Suppressor macrophage treated with lipopolysaccharide for 1 hour (primary cell): ENCODE measurements at places on chromosomes 5 and 9.

DNA sequence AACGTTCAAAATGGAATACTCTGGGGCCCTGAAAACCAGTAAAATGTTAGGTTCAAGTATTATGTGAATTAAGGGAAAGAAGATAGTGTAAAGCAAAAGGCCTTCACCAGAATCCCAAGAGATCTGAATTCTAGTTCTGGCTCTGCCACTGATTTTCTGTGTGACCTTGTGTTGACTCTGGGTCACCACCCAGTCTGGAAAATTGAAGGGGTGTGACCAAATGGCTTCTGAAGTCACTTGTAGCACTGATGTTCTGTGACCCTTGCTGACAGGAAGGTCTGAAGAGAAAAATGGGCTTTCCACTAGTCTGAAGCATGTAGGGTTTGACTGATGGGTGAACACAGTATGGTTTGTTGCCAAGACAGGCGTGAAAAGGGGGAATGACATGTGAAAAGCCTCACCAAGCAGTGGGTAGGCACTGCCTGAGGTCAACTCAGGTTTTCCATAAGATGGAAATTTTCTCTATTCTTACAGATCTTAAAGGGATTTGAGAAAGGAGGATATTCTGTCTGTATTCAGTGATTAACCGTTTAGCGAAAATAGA lies 33.1 kb downstream of the ANP32B start:
- DNase-seq: no peak

DNA sequence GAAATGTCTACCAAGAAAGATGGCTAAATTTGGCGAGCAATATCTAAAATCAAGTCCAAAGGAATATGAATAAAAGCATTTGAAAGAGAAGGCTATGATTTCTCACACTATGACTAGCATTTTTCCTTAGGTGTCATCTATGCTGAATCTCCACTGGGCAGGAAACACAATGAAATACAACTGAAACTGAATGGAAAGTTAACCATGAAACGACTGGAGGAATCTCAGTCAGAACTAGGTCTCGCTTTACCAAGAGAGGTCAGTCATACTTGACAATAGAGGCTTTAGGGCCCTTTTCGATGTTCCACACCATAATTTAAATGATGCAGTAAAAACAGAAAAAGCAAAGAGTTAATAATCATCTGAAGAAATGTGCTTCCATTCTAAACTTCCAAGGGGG lies 339.0 kb downstream of the PDE4D start:
- no peak for DNase-seq

DNA sequence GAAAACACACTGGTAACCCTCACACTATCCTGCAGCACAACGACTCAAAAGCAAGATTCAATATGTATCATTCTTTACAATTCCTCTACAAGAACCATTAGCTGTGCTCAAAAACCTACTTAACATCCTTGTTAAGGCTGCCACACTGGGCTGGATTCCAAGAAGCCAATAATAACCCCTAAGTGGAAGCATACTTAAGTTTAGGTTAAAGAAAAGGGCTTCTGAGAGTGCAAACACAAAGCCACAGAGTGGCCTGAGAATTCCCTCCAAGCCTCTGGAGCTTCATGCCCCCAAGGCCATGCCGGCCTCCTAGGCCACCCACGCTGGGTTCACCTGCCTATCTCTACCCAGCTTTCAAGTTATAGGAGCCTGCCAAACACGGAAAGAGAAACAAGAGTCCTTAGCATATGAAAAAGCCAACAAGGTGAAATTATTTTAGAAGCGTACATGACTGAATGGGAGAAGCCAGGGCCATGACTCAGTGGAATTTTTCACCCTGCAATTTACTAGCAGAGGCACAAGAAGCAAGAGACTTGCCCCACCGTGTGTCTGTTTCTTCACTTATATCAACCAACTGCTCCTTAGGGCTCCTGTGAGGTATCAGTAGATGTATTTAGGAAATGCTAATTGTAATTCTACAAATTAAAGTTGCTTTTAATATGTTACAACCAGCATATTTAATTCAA lies 293.0 kb downstream of the SPOCK1 start:
- no peak for DNase-seq

DNA sequence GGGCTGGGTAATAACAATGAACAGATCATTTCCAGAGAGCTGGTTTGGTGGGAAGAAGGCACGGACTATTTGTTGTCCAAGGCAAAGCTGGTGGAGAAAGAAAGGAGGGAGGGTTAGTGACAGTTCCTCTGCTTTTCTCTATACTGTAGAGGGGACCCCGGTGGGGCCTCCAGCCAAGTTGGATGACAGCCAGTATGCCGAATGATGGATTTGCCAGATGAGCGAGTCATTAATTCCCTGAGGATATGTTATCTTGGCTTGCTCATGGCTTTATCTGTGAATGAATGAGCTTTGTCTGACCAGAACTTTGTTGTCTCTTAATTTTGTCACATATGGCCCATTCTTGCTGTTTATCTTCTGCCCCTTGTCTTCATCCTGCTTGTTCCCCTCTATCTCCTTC lies 158.6 kb upstream of the GLRA1 start:
- no peak for DNase-seq

DNA sequence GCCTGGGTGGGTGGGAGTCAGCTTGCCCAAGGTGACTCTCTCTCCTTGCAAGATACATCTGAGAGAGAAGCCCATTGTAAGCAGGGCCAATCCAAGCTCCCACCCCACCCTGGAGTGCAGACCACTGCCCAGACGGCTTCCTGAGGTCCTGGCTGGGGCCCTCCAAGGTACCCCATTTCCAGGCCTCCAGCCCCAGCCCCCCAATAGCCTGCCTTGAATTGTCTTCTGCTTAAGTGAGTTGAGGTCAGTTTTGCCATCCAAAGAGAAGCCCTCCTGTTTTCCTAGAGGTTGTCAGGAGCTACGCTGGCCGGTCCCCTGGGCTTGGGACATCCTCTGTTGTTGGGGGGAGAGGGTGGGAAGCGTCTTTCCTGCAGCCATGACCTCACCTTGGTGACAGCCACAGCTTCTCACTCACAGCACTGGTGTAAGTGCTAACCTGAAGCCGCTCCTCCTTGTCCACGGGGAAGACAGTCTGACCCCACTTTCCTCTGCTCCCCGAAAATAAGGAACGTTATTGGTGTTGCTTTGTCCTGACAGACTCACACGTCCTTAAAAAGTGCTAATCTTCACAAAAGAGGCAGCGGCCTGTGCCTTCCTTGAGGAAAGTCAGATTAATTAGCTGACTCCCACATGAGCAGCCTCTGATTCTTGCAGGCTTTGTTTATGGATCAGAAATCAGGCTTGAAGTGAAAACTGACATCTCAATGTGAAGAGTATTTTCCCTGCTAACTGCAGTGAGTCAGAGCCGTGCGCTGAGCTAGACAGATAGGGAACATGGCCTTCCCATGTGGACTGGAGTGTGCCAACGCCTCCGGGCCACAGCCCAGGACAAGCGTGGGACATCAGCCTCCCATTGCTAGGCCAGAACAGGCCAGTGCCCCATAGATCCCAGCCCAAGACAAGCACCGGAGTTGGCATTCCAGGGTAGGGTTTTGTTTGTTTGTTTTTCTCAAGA lies 52.3 kb downstream of the ADAMTS2 start:
- DNase-seq: no peak

GRCh38 chr5:81045389-81045807 lies 85.2 kb downstream of the RASGRF2 start:
- no peak for DNase-seq

DNA sequence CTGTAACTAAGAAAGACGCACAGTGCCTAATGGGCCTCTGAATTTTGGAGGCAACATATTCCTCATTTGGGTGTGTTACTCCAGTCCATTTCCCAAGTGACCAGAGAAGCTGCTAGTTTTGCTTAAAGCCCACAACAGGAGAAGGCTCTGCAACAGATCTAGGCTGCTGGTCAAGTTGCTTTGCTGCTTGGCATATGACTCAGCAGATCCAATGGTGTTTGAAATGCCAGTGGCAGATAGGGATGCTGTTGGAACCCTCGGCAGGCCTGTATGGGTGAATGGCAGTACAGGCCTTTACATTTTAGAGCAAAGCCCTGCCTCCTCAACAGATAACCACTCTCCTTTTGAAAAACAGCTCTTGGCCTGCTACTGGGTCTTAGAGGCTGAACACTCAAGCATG lies 36.2 kb upstream of the ROR2 start:
- DNase-seq: no peak

DNA sequence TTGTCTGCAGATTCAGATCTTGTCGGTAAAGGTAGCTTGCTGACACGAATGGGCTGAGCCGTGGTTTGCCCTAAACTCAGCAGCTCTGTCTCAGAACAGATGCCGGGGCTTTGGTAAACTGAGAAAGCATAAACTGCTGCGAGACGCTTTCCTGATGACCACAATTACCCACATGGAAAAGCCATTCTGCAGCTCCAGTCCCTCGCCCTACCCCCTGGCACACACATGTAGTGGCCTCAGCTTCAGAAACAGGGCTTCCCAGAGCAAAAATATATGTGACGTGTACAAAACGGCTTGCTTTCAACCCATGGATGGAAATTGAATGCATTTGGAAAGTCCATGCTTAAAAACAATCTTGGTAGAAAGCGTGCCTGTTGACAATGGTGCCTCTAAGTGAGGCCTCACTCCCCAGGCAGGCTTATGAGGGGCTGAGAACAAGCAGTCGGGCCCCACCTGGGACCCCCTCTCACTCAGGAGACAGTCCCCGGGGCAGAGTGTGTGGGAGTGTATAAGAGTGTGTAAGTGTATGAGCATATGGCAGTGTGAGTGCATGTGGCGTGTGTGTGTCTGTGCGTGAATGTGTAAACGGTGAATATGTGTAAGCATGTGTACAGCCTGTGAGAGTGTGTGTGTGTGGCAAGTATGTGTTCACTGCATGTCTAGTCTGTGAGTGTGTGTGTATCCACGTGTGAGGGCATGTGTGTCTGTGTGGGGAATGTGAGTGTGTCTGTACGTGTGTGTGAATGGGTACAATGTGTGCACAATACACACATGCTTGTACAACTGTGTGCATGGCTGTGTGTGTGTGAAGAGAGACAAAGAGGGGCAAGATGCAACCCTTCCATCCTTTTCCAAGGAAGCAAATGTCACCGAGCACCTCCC lies 88.2 kb upstream of the SMIM23 start:
- DNase-seq: no peak

DNA sequence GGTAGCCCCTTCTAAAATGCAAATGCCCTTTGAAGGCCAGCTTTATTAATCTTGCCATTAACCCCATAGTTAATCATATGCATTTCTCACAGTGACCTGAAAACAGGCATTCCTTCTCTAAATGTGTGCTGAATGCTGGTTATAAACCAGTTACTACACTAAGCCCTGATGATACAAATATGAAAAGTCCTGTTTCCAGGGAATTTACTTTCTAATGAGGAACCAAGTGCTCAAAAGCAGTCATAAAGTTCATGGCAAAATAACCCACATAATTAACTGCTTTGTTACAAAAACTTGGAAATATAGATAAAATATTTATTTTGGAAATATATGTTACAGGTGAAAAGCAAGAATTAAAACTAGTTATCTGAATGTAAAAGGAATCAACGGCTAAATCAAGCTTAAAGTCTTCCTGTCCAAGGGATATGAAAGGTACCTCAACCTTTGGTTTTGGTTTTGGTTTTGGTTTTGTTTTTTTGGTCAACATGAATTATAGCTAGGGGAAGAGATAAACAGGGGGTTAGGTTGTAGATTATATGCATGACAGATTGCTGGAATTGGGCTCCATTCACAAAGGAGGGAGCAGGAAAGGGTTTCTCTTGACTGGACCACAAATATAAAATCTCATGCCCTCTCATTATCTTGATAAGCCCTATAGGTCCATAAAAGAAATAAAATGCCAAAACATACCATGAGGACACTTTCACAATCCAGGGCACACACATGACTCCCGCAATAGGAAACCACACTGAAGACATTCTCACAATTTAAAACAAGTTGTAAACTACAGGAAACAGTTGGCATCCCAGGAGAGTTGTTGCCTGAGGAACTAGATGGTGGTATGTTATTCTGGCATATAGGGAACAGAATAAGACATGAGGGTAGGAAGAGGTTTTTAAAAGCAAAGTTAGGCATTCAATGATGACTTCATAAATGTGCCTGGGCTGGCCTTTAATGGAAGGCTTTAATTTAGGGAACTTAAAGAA lies 46.7 kb upstream of the MACIR start:
- DNase-seq: peak; percentile 47

DNA sequence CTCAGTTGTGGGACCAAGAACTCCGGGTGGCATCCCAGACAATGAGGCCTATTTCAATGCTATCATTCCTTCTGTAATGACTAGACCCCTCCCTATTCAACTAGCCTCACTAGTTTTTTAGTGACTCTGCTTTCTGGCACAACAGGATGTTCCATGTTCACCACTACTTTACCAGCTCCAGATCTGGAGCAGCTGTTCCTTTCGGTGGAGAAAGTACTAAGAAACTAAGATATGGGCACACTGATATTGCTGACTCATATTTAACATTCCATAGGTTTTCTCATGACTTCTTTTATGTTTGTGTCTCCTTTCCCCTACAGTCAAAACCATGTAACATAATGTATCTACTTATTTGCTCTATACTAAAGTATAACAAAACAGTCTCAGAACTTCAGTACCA lies 24.1 kb downstream of the IL33 start:
- DNase-seq: no peak

- no peak for DNase-seq
Observed at GRCh38 chr9:7367726-7368125, 431.9 kb downstream of the DMAC1 start.

DNA sequence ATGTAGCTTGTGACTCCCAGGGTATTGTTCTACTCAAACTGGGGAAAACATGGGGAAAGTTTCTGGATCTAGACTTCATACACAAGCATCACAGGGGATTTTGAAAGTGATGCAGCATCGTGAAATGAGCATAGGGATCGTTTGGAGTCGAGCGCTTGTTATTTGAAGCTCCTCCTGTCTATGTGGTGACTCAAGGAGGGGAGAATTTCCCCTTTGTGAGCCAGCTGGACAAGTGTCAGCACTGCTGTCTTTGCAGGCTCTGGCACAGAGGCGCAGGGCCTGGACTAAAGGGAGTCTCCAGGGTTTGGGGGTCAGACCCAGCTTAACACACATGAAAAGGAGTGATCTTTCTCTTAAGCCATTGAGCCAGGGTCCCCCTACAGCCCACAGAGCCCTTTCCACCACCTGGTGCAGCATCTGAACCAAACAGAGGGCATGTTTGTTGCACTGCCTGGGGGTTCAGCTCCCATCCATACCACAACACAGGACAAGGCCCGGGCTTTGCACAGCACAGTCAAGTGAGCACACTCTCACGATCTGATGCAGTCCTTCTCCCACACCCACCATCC lies 51.0 kb downstream of the IRF1 start:
- DNase-seq: peak; percentile 98

GRCh38 chr5:36949593-36949992 lies 73.0 kb downstream of the NIPBL start:
- DNase-seq: no peak

- no peak for DNase-seq
Observed at GRCh38 chr5:99441235-99441634, 512.4 kb upstream of the CHD1 start.

GRCh38 chr5:2914981-2915484 lies 163.6 kb upstream of the IRX2 start:
- no peak for DNase-seq

- DNase-seq: no peak
Observed at GRCh38 chr9:137620048-137620405, 1.2 kb downstream of the EHMT1 start.
